Karpas-422 (cell line): ENCODE measurements at places on chromosomes 2 and 18. TPM values are rescaled to one million over a fixed set of nuclear protein-coding genes. Genes with fewer than 3 reads are reported as not detected.

The CELF4 gene
- not detected in 2 replicates for total RNA-seq

GRCh38 chr2:97774425-97774824 lies 61.0 kb downstream of the ZAP70 start:
- no peak overlapping the region for H3K4me3 ChIP-seq
- H3K27me3 ChIP-seq = no peaks in the 10 kb centered on the region
- no peaks in the 10 kb centered on the region for H3K4me1 ChIP-seq
- H3K36me3 ChIP-seq = no peaks in the 10 kb centered on the region
- DNase-seq = no peak

DNA sequence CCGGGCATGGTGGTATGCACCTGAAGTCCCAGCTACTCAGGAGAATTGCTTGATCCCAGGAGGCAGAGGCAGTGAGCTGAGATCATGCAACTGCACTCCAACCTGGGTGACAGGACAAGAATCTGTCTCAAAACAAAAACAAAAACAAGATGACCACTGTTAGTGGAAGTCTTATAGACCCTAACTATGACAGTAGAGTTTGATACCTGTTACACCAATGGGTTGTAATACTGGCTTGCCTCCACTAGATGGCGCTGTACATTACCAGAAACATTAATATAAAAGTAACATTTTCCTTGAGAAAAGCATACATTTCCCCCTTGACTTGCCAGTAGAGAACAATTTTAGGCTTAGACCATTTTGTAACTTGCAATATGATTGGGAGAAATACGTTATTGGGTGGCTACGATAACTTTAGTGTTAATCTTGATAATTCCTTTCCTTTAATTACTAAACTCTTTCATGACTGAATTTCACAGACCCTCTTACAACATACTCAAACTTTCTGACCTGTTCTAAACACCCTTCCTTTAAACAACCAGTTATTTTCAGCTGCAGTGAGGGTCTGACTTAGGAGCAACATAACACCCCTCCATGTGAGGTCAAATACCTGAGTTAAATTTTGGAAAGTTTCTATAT lies 19.5 kb downstream of the SLC25A52 start:
- H3K27ac ChIP-seq = no peak overlapping the region
- no peak overlapping the region for H3K4me3 ChIP-seq
- no peaks in the 10 kb centered on the region for H3K27me3 ChIP-seq
- peak; percentile 79 for DNase-seq

- no peak overlapping the region for H3K4me3 ChIP-seq
- H3K4me1 ChIP-seq = no peaks in the 10 kb centered on the region
- H3K27me3 ChIP-seq = no peaks in the 10 kb centered on the region
- H3K27ac ChIP-seq = no peak overlapping the region
- no peaks in the 10 kb centered on the region for H3K36me3 ChIP-seq
Measured at GRCh38 chr2:187338679-187339121, 109.4 kb downstream of the CALCRL start.

GRCh38 chr2:16318474-16319195 lies 347.0 kb downstream of the CYRIA start:
- no peaks in the 10 kb centered on the region for H3K27me3 ChIP-seq
- H3K4me3 ChIP-seq = no peak overlapping the region
- H3K4me1 ChIP-seq = no peaks in the 10 kb centered on the region
- peak; percentile 47 for DNase-seq
- no peak overlapping the region for H3K27ac ChIP-seq
- no peaks in the 10 kb centered on the region for H3K36me3 ChIP-seq

DNA sequence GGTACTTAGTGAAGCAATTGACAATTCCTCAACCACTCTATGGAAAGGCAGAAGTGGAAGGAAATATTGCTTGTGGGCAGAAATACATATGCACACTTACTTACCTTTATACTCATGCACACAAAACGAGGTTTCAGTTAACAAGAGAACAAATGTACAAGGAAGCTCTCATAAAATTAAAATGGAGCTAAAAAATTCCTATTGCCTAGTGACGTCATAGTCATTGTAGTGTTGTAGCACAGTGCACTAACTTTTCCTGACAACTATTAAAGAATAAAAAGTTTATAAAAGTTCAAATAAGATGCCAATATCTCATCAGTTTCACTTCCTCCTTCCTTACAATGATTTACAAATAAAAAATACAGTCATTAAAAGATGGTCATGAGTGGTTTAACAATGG lies 1161.9 kb upstream of the NRXN1 start:
- no peaks in the 10 kb centered on the region for H3K36me3 ChIP-seq
- no peaks in the 10 kb centered on the region for H3K4me1 ChIP-seq
- DNase-seq = no peak
- H3K4me3 ChIP-seq = no peak overlapping the region
- H3K27ac ChIP-seq = no peak overlapping the region

GRCh38 chr2:239506101-239506857 lies 105.5 kb upstream of the HDAC4 start:
- no peaks in the 10 kb centered on the region for H3K27me3 ChIP-seq
- peaks cover 3% of the 10 kb centered on the region; the same call in 1 of the 2 replicates for H3K4me1 ChIP-seq
- H3K27ac ChIP-seq = no peak overlapping the region
- no peaks in the 10 kb centered on the region for H3K36me3 ChIP-seq
- H3K4me3 ChIP-seq = no peak overlapping the region

- no peak overlapping the region for H3K4me3 ChIP-seq
- no peak overlapping the region for H3K27ac ChIP-seq
- H3K36me3 ChIP-seq = no peaks in the 10 kb centered on the region
- DNase-seq = no peak
Measured at GRCh38 chr2:144629935-144630334, 110.0 kb upstream of the ZEB2 start.

The UBXN4 gene
- total RNA-seq = 49.9 and 65.9 TPM in 2 replicates

- peak; percentile 67 for DNase-seq
- peak overlapping the region; percentile 78 for H3K4me3 ChIP-seq
- H3K36me3 ChIP-seq = peaks cover 11% of the 10 kb centered on the region; the same call in 1 of the 2 replicates
- no peak overlapping the region for H3K27ac ChIP-seq
Measured at GRCh38 chr18:49459404-49460171, 857 bp downstream of the DYM start.

DNA sequence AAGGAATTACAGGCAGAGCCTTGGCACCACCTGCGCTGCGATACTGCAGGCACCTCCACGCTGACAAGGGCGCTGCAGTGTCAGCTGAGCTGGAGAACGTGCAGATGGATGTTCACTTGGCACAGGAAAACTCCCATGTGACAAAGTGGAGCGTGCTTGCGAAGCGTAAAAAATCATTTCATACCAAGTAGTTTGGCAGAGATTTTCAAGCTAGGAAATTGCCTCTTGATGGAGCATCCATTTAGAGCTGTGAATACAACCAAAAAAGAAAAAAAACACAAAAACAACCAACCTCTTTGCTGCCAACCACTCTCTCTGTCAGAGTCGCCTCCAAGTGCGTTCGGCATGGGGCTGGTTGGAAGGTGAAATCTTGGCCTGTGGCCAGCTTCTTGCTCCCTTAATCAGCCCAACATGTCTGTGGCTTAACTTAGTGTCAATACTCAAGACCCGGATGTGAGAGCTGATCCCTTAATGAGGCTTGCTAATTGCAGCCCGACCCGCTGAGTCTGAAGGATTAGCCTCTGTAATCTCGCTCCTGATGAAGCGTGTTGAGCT lies 38.1 kb downstream of the ACOXL start:
- no peaks in the 10 kb centered on the region for H3K4me1 ChIP-seq
- DNase-seq = no peak
- no peak overlapping the region for H3K27ac ChIP-seq

The ARMC9 gene
- total RNA-seq = 7.7 and 11.5 TPM in 2 replicates

The IL1F10 gene
- total RNA-seq = not detected in 2 replicates

The C2orf92 gene
- 5.2 and 5.9 TPM in 2 replicates for total RNA-seq

The SETBP1 gene
- 3.4 and 5.4 TPM in 2 replicates for total RNA-seq

- H3K4me1 ChIP-seq = no peaks in the 10 kb centered on the region
- no peaks in the 10 kb centered on the region for H3K27me3 ChIP-seq
- no peak overlapping the region for H3K27ac ChIP-seq
- no peak for DNase-seq
Measured at GRCh38 chr2:9990736-9991135, 39.2 kb downstream of the GRHL1 start.

The ASTL gene
- total RNA-seq = not detected in 2 replicates

The RPRM gene
- total RNA-seq = not detected in 2 replicates

DNA sequence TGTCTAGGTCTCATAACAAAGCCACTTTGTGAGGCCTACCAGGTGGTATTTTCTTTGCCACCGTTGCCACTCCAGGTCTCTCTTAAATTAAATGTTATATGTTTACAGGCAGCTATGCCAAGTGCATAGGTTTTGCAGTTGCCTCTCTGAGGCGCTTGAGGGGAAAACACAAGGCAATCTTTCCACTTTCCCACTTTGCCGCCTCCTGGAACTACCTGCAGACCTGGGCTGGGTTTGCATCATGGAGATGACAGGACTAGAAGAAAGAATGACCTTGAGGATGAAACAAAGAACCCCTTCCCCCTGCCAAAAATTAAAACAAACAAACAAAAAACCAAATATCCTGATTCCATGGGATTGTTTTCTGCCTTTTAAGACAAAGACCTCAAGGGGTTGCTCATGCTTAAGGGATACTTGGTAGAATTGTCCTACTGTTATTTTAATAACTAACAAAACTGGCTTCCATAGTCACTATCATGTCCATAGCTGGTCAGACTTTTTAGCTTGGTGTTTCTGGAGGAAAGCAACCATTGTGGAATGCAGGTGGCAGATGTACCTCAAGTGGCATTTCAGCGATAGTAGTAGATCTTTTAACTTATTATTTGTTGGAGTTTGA lies 159.9 kb downstream of the PRPF40A start:
- no peaks in the 10 kb centered on the region for H3K27me3 ChIP-seq
- H3K27ac ChIP-seq = no peak overlapping the region
- H3K4me3 ChIP-seq = no peak overlapping the region
- H3K36me3 ChIP-seq = no peaks in the 10 kb centered on the region

GRCh38 chr2:45794134-45794617 lies 142.7 kb downstream of the PRKCE start:
- H3K4me3 ChIP-seq = no peak overlapping the region
- H3K4me1 ChIP-seq = peaks cover 28% of the 10 kb centered on the region
- no peak for DNase-seq
- no peaks in the 10 kb centered on the region for H3K27me3 ChIP-seq
- H3K36me3 ChIP-seq = no peaks in the 10 kb centered on the region
- no peak overlapping the region for H3K27ac ChIP-seq

DNA sequence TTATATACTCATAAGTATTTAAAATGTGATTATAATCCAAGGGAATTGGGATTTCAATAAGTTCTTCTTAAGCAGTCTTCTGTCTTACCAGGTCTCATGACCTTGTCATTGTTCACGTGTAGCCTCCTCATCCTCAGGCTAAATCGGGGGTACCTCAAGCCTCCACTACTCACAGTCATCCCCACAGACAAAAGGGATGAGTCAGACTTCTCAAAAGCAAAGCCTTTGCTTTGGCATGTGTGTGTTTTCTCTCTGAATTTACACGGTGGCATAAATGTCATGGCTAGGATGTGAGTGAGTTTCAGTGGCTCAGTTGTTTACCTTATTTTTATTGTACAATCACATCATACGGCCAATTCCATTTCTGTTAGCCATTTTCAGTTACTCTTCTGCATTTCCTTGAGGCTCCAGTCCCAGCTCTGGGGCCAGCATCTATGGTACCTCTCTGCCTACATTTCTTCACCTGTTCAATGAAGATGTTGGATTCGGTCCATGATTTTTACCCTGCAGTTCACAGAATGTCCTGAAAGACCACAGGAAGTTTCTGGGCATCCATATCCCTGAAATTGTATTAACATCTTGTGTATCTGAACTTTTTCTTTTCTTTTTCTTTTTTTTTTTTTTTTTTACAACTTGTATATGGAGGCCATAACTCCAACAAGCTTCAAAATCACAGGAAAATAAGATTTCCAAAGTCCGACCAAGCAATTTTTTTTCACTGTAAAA lies 195.3 kb downstream of the FHOD3 start:
- peaks cover 17% of the 10 kb centered on the region for H3K4me1 ChIP-seq
- no peak overlapping the region for H3K27ac ChIP-seq
- H3K4me3 ChIP-seq = peak overlapping the region; percentile 23; the same call in 1 of the 2 replicates
- no peaks in the 10 kb centered on the region for H3K36me3 ChIP-seq

- H3K4me3 ChIP-seq = no peak overlapping the region
- DNase-seq = no peak
- no peaks in the 10 kb centered on the region for H3K27me3 ChIP-seq
- no peak overlapping the region for H3K27ac ChIP-seq
Measured at GRCh38 chr2:189178726-189179569, 613 bp downstream of the COL5A2 start.

The PRADC1 gene
- total RNA-seq = 35.4 and 45.3 TPM in 2 replicates

- H3K27ac ChIP-seq = no peak overlapping the region
- no peaks in the 10 kb centered on the region for H3K4me1 ChIP-seq
- no peak overlapping the region for H3K4me3 ChIP-seq
- H3K27me3 ChIP-seq = no peaks in the 10 kb centered on the region
Measured at GRCh38 chr2:224793946-224794345, 77.8 kb upstream of the CCDC195 start.
